Naive B cell (primary cell): ENCODE measurements at places on chromosomes 4 and X.

- DNase-seq, result no peak
These were observed 56.4 kb upstream of the DDX60 start for GRCh38 chr4:168374772-168375523.

GRCh38 chr4:42605264-42605663 is 51.6 kb downstream of the ATP8A1 start:
- DNase-seq, result no peak

DNA sequence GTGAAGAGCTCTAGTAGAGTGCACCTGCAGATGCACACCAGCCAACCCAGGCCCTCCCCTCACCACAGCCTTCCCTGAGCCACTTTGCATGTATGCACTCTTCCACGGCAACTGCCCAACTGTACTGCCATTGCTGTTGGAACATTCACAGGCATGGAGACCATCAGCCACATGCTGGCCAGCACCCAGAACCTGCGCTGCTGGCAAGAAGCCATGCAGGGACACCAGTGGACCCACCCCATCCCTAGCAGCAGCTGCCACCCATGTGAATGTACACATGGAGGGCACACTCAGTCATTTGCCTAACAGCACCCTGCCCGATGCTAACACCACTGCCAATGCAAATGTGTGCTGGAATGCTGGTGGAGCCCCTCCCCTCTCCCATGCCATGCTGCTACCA is 35.6 kb downstream of the FAM47B start:
- DNase-seq, result no peak

GRCh38 chr4:138049355-138049754 is 192.8 kb downstream of the SLC7A11 start:
- DNase-seq, result no peak

DNA sequence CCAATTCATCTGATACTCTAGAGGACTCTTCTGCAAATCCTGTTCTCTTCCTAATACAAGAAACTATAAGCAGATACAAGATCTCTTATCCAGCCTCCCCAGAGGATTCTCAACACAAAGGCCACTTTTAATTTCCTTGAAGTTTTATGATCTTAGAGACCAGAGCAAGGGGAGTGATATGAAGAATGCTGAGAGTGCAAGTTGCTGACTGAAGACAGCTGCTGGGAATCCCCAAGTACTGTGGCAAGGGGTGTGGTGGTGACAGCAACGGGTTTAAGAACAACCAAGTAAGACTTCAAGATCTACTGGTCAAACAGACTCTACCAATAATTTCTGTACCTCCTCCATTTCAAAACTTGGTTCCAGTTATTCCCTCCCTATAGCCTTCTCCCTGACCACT is 7.0 kb downstream of the AMMECR1 start:
- DNase-seq, result no peak

- no peak for DNase-seq
These were observed 21.5 kb downstream of the FAM9C start for GRCh38 chrX:13022926-13023325.
